CD4-positive, alpha-beta T cell treated with Interferon gamma for 1 hour (primary cell): ENCODE measurements at places on chromosomes 13 and 19.

DNA sequence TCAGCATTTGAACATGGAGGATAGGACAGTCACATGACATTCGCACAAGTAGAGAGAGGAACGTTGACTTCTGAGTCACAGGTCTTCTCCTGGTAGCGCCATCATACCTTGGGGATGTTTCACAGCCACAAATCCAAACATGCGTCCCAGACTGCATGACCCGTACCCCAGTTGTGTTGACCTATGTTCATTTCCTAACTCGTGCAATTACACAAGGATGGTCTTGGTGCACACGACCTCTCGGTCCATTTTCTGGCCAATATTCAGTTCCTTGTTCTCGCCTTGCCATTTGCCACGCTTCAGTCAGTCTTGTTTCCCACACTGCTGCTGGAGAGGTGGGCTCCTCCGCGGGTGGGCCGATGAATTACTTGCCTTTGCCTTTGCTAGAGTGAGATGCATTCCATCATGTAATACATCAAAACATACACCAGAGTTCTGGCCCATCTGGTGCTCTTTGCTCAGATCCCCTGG lies 87.3 kb downstream of the COL4A2 start:
- no peak for DNase-seq

DNA sequence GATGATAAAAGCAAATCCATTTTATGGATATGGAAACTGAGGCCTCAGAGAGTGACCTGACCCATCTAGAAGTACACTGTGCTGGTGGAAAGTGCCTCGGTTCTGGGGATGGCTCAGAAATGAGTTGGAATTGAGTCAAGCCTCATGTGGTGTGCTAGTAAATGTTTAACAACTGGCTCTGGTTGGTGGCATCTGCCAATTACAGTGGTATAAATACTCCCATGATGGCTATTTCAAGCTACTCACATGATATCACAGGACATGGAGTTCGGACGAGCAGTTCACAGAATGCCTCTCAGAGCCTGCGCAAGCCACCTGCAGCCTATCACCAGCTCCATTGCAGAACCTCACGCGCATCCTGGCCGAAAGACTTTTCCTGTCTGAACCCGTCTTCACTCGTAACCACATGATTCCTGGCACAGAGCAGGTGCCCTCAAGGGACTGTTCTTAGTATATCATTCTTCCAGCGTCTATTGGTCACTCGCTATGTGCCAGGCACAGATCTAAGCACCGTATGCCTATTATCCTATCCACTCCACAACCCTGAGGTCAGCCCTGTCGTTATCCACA lies 9.1 kb downstream of the TMEM150B start:
- no peak for DNase-seq

DNA sequence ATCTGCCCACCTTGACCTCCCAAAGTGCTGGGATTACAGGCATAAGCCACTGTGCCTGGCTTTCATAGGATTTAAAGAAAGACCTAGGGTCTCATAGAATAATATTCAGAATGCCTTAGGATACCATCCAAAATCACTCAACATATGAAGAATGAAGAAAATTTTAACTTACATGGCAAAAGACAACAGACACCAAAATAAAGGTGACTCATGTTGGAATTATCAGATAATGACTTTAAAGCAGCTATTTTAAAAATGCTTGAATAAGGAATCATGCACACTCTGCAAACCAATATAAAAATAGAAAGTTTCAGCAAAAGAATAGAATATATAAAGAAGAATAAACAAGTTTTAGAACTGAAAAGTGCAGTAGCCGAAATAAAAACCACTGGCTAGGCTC lies 29.3 kb downstream of the ZNF566 start:
- no peak for DNase-seq

DNA sequence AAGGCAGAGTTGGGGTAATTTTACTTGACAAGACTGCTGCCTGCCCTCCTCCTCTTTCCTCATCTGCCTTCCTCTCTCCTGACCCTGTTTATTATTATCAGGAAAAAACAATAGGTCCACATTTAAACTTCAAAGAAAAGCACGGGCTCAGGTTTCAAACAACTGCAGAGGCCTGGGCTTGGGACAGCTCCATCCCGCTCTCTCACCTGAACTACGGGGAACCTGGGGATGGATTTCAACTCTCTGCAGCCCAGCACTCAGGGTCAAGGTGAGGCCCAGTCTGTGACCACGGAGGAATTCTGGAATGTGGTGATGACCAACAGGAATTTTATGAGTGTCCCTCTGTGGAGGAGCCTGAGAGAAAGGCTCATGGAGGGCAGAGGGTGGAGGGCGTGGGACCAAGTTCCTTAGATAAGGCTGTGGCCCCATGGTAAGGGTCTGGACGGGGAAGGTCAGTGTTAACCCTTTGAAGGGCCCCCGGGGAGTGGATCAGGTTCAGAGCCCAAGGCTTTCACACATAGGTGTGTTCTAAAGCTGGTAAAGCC lies 220.8 kb upstream of the MAB21L1 start:
- DNase-seq: no peak

- no peak for DNase-seq
These were observed 1.9 kb downstream of the RAB11B start for GRCh38 chr19:8392017-8392591.

GRCh38 chr13:45508776-45509175 lies 44.0 kb downstream of the COG3 start:
- no peak for DNase-seq

DNA sequence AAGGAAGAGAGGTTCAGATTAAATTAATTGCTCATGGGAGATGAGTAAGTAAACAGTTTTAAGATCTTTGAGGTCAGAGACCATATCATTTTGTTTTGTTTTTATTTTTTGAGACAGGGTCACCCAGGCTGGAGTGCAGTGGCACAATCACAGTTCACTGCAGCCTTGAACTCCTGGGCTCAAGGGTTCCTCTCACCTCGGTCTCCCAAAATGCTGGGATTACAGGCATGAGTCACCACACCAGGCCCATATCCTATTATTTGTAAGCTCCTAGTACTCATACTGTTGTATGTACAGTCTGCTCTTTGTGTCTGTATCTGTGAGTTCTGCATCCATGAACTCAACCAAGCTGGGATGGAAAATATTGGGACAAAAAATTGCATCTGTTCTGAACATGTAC lies 6.0 kb upstream of the RASL11A start:
- DNase-seq: no peak

DNA sequence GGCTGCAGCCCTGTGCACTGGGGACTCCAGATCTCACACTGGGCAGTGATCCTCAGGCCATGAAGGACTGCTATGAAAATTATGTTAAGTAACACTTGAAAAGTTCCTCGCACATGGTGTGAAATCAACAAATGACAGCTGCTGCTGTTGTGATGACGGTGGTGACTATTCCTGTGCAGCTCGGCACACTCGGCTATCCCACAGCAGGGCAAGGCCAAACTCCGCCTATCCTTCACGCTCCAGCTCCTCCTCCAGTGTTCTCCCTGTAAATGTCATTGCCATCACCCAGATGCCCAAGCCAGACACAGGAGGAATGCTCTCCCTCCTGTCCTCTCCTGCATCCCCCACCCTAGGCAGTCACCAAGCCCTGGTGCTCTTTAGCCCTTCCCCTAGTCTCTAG lies 31.3 kb downstream of the GRIK5 start:
- no peak for DNase-seq

GRCh38 chr19:48329167-48329891 lies 4.0 kb downstream of the EMP3 start:
- DNase-seq: peak; percentile 36

DNA sequence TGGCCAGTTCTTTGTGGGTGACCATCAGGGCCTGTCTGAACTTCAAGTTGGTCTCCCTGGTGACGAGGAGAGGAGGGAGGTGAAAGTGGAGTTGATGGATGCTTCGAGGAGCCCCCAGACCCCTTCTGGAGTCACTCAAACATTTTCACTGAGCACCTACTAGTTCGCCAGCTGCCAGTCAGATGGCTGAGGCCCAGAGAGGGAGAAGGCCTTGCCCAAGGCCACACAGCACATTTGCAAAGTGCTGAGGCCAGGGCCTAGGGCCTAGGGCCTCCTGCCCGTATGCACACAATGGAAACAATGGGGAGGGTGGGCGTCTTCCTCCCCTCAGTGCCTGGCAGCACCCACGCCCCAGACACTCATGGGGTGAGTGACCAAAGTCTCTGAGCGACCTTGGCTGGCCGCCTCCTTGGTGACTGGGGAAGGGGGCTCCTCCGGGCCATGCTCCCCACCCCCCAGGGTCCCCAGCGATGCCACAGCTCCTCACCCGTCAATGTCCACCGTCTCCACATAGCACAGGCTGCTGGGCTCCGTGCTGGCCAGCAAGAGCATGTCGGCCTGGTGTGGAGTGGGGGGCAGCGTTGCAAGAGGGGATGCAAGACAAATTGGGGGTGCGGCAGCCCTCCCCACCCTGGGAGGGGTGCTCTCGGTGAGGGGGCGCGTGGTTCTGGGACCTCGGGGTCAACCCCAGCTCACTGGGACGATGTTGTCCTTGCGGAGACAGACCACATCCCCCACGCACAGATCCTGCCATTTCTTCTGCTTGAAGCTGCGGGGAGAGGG lies 6.5 kb downstream of the ATP8B3 start:
- DNase-seq: no peak

DNA sequence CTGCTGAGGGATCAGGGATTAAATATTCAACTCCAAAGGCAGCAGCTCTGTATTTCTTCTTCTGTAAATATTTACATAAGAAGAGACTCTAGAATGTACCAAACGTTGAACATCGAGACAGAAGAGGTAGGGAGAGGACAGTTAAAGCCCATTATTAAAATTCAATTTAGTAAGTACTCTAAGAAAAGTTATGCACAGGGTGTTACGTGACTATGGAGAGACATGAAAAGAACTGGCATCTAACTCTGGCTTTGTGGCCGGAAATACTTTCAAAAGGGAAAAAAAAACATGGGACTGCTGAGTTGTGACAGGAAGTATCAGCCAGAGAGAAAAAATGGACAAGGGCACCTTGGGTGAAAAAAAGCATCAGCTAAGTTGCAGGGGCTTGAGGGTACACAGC lies 36.7 kb downstream of the LNX2 start:
- no peak for DNase-seq
